ENCODE measurements at places on chromosomes 7 and 10. TPM values are rescaled to one million over a fixed set of nuclear protein-coding genes. Genes with fewer than 3 reads are reported as not detected.

Gene ADARB2
- 0.11 TPM for total RNA-seq

Gene HTR7
- 19.6 TPM for total RNA-seq

Gene MSMB
- total RNA-seq = not detected

Gene ADAM12
- total RNA-seq = 16.6 TPM

Gene EGR2
- total RNA-seq = 0.13 TPM

Gene COX15
- total RNA-seq = 37.7 TPM

Gene CHRM2
- 0.06 TPM for total RNA-seq

Gene HTR5A
- total RNA-seq = not detected

Gene GSAP
- 24.8 TPM for total RNA-seq

Gene GALNT17
- not detected for total RNA-seq

Gene MRLN
- not detected for total RNA-seq

Gene OR2A42
- not detected for total RNA-seq

Gene SPDYE16
- total RNA-seq = not detected

Gene STMP1
- 21.6 TPM for total RNA-seq

Gene GPC2
- total RNA-seq = 9.6 TPM

Gene ATG9B
- 0.06 TPM for total RNA-seq

Gene PRF1
- total RNA-seq = not detected

Gene ANKRD22
- 0.38 TPM for total RNA-seq

Gene PALD1
- 0.40 TPM for total RNA-seq

Gene ZNF248
- 5.4 TPM for total RNA-seq

Gene OR9A2
- not detected for total RNA-seq

Gene FOXI2
- not detected for total RNA-seq

- DNase-seq = peak; percentile 19
Measured at GRCh38 chr10:107618504-107618994, 454.0 kb upstream of the SORCS1 start.

- DNase-seq = no peak
Measured at GRCh38 chr10:26593896-26594295, 103.6 kb upstream of the PDSS1 start.

GRCh38 chr7:135716677-135717238, 11.2 kb downstream of the SLC13A4 start:
- peak; percentile 80 for DNase-seq

DNA sequence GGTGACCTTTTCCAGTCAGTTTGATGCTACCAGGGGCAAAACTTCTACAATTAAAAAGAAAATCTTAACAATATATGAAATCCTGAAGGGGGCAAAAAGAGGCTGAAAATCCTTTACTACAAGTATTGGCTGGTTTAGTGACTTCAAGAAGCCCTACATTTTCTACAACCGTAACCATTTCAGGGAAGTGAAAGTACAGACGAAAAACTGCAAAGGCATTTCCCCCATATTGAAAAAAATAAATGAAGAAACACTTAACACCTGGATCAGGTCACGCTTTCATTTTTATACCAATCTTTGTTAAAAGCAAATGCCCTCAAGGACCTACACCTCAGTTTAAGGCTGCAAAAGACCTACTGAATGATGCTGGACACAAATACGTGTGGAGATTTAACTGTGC, 38.6 kb downstream of the IL6 start:
- no peak for DNase-seq

DNA sequence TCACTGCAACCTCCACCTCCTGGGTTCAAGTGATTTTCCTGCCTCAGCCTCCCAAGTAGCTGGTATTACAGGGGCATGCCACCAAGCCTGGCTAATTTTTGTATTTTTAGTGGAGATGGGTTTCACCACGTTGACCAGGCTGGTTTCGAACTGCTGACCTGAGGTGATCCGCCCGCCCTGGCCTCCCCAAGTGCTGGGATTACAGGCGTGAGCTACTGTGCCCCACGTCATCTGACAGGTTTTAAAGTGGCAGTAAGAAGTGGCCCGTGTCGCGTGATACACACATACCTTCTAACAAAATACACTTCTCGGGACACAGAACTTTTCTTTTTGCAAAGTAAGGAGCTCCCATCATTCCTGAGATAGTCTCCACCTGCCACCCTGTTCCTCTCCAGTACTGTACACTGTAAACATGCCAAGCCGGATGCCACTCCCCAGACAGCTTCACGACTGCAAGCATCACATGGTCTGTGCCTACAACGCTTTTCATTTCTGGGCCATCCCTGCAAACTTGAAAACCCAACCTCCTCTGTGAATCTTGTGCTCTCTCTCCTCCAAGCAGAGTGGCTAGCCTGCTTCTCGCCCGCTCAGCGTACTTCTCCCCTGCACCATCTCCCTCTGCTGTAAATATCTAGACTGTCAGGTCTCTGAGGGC, 256.3 kb upstream of the KLF14 start:
- DNase-seq = no peak

DNA sequence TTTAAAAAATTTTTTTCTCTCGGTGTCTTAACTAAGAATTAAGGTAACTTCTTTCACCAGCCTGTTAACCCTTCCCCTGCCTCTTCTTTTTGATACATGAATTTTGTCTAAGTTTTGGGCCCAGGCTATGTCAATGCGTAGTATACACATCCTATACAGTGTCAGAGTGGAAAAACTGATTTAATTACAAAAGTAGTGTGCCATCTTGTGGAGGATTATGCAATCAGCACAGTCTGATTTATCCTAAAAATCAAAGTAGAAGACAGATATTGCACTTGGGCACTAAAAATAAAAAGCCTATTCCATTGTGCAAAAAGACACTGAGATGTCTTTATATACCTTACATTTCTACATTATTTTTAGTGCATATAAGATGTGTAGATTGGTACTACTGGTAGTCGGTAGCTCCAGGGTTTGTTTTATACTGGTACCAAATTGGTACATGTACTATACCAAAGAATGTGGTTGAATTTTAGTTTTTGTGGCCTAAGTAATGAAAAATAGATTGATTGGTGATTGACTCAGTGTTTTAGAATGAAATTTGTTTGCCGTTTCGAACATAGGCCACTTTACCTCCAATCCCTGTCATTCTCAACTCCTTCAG, 96.6 kb downstream of the MKLN1 start:
- peak; percentile 49 for DNase-seq

DNA sequence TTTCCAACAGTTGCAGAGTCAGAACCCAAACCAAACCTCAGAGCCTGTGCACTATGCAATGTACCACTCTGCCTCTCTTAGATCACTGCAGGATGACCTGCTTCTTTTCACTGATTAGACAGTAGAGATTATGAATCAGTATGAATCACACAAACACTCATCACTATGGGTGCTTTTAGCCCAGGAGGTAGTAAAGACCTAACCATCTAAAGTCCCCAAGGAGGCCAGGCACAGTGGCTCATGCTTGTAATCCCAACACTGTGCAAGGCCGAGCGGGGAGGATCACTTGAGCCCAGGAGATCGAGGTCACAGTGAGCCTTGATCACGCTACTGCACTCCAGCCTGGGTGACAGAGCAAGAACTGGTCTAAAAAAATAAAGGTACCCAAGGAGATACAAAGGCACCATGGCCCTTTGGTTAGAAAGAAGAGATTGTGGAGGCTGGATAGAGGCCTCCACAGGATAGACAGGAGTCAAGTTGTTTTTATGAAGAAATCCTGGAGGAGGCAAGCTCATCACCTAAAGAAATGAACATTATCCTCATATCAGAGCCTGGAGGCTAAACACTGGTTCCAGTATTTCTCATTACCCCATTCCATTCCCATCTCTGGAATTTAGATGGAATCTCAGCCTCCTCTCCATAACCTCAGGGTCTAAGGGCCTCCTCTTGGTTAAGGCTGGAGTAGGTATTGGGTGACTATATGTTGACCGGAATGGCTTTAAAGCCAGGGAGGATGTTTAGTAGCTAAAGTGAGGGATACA, 12.9 kb downstream of the SEC31B start:
- peak; percentile 83 for DNase-seq

- peak; percentile 92 for DNase-seq
Measured at GRCh38 chr7:130887182-130887956, 153.4 kb upstream of the KLF14 start.

DNA sequence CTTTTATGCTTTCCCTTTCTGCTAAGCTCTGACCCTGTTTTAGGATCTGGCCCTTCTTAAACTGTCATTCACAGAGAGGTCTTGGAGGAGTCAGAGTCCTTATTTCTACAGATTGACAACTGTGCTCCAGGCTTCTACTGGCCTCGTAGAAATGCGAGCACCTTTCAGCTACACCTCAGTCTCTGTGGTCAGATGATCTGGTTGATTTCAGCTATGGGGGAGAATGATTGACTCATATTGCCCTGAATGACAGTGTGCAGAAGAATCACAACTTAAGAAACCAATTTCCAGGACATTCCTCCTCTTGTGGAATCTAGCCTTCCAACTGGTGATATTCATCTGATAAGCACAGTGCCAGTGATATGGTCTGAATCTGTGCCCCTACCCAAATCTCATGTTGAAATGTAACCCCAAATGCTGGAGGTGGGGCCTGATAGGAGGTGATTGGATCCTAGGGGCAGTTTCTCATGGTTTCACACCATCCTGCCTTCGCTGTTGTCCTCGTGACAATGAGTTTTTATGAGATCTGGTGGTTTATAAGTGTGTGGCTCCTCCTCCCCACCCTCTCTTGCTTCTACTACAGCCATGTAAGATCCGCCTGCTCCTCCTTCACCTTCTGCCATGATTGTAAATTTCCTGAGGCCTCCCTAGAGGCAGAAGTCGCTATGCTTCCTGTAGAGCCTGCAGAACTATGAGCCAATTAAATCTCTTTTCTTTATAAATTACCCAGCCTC, 14.0 kb upstream of the CYP3A7 start:
- no peak for DNase-seq

- no peak for DNase-seq
Measured at GRCh38 chr10:62058476-62058875, 157.0 kb downstream of the ARID5B start.

DNA sequence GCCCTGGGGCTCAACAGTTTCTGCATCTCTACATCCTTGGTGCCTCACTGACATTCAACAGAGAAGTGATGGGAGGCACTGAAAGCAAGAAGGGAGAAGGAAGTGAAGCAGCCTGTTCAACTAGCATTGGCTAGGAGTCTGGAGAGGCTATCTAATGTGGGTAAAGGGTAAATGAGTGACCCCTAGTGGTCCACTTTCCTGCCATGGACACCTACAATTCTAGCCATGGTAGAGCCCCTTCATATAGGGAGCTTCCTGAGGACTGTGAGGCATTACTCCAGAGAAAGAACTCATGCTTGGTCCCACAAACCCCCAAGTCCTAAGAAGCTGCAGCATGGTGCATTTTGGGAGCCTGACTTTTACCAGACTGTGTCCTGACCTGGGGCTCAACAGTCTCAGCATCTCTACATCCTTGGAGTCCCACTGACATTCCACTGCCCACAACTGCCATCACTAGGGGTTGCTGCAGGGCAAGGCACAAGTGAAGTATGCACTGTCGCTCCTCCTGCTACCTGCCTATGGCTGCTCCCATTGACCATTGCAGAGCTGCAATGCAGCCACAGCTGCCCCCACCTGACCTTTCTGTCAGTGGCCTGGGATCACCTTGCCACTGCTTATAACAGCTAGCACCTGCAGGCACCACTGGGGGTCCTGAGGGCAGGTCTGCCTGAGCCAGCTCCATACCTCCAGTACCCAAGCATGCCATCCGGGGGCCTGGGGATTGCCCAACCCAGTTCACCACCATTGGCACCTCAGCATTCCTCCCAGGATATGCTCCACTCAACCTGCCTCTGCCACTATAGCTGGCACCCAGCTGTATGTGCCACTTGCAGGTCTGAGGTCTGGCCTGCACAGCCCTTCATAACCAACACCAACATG, 44.1 kb upstream of the CDK6 start:
- DNase-seq = peak; percentile 47

GRCh38 chr7:17247357-17247756, 51.1 kb upstream of the AHR start:
- DNase-seq = no peak

DNA sequence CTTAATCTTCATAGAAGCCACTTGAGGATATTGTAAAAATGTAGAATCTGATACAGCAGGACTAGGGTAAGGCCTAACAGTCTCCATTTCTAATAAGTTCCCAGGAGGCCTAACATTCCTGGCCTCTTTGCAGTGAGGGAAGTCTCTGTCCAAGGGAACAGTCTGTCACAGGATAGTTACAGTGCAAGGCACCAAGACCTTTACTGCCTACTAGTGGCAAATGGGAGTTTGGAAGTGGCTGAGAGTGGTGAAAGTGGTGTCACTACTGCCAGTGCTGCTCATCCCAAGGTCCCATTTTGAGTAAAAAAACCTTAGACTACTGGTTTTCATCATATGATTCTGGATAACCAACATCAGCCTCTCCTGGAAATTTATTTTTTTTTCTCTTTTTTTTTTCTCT, 619.5 kb upstream of the SEMA3D start:
- no peak for DNase-seq

DNA sequence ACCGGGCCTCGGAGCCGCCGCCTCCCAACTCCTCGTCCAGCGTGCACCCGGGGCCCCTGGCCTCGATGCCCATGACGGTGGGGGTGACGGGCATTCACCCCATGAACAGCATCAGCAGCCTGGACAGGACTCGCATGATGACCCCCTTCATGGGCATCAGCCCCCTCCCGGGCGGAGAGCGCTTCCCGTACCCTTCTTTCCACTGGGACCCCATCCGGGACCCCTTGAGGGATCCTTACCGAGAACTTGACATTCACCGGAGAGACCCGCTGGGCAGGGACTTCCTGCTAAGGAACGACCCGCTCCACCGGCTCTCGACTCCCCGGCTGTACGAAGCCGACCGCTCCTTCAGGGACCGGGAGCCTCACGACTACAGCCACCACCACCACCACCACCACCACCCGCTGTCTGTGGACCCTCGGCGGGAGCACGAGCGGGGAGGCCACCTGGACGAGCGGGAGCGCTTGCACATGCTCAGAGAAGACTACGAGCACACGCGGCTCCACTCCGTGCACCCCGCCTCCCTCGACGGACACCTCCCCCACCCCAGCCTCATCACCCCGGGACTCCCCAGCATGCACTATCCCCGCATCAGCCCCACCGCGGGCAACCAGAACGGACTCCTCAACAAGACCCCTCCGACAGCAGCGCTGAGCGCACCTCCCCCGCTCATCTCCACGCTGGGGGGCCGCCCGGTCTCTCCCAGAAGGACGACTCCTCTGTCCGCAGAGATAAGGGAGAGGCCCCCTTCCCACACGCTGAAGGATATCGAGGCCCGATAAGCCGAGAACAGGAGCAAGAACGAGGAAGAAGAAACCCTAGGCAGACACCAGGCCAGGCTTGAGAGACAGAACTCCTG, 341.5 kb upstream of the GALNT17 start:
- no peak for DNase-seq

DNA sequence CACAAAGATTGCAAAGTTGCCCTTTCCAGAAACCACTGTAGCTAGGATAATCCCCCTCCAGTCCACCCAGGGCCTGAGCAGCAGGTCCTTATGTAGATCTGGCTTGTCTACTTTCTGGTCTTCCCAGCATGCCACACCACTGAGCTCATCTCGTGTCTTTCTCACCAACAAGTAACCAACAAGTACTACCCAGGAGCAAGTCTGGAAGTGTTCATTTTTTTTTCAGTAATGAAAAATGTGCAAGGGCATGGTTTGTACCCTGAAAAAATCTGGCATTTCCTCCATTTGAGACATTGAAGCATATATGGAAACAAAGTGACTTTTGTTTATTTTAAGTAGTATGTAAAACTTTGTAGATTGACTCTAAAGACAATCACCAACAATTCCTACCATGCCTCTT, 120.8 kb downstream of the INHBA start:
- DNase-seq = no peak

- DNase-seq = no peak
Measured at GRCh38 chr10:6589287-6590094, 9.4 kb upstream of the PRKCQ start.

All from LHCN-M2 (cell line).